ENCODE measurements at places on chromosomes 13 and 19.

GRCh38 chr13:51697181-51697580, 106.8 kb downstream of the DHRS12 start:
- DNase-seq = no peak

- DNase-seq = no peak
Measured at GRCh38 chr13:50236898-50237318, 221.7 kb downstream of the KCNRG start.

DNA sequence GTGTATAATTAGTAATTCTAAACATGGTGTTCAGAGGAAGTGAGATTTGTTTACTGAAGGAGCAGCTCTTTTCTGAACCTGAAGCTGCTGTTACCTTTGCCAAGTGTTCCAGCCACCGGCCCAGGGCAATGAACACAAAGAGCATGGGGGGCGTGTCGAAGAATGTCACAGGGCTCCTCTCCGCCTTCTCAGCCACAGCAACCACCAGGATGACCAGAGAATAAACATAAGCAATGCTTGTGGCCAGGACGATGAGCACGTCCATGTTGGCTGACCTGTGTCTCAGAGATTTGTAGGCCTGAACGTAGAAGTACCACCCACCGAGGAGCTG, 53.1 kb downstream of the ATP7B start:
- DNase-seq = no peak

- DNase-seq = no peak
Measured at GRCh38 chr13:112902101-112902651, 66.8 kb upstream of the MCF2L start.
